ENCODE measurements at places on chromosomes 6 and 20. TPM values are rescaled to one million over a fixed set of nuclear protein-coding genes. Genes with fewer than 3 reads are reported as not detected.
A peak's percentile ranks its signal among the peaks of the same experiment; 100 is the strongest.

The ANKEF1 gene
- 9.7 TPM for total RNA-seq

The SIRPA gene
- total RNA-seq: 7.0 TPM

The BPI gene
- 0.29 TPM for total RNA-seq

The FOXA2 gene
- total RNA-seq: not detected

The TTI1 gene
- total RNA-seq: 36.4 TPM

The SLC35F1 gene
- total RNA-seq: 0.84 TPM

The TMEM151B gene
- total RNA-seq: not detected

The MEP1A gene
- not detected for total RNA-seq

The TRIM31 gene
- total RNA-seq: not detected

The FNDC1 gene
- total RNA-seq: not detected

The SYCP2 gene
- 6.2 TPM for total RNA-seq

The LHFPL5 gene
- total RNA-seq: not detected

The BMP7 gene
- total RNA-seq: 0.96 TPM

GRCh38 chr6:138038142-138038870 is 68.9 kb downstream of the PERP start:
- DNase-seq: no peak

DNA sequence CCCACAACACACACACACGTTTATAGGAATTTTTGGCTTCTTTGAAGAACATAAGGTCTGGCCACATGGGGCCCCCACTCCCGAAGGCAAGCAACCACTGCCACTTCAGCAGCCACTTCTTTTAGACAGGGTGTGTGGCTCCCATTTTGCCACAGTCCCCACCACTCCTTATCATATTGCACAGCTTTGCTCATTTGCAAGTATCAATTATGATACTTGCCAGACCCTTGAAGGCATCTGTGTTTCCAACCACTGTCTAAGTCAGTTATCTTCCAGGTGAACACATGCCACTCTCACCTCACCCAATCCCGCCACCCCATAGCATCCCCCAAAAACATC is 73.1 kb downstream of the NOL4L start:
- DNase-seq: no peak

- peak; percentile 81 for DNase-seq
Measured at GRCh38 chr20:39773380-39774000, 811.3 kb downstream of the DHX35 start.

GRCh38 chr20:47351643-47352331 is 4.7 kb downstream of the ZMYND8 start:
- no peak for DNase-seq

DNA sequence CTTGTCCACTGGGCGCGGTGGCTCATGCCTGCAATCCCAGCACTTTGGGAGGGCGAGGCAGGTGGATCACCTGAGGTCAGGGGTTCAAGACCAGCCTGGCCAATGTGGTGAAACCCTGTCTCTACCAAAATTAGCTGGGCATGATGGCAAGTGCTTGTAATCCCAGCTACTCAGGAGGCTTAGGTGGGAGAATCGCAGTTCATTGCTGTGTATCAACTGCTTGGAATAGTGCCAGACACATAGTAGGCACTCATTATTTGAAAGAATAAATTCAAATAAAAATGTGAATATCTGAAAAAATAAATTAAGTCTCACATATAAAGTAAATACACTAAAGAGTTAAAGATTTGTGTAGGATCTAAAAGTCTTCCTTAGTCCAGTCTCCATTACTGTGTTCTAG is 1.9 kb downstream of the PAK1IP1 start:
- DNase-seq: no peak

DNA sequence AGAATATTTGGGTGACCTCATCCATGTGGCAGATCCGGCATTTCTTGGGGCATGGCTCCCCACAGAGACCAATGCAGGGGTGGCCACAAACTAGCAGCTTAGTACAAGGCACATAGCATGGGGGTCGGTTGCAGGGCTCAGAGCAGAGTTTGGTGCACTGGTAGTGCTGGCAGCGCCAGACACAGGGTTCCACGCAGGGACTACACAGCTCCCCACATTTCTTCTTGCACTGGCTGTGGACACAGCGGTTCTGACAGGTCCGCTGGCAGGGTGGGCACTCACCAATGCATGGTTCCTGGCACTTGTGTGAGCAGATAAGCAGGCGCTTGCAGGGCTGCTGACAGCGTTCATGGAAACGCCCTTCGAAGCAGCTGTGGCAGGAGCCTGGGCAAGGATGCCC is 29.1 kb downstream of the DDX27 start:
- no peak for DNase-seq

GRCh38 chr6:142329486-142330113 is 27.8 kb downstream of the ADGRG6 start:
- no peak for DNase-seq

- no peak for DNase-seq
Measured at GRCh38 chr6:158121335-158121734, 46.7 kb downstream of the SERAC1 start.

- peak; percentile 42 for DNase-seq
Measured at GRCh38 chr6:13273202-13273930, 55.0 kb downstream of the TBC1D7 start.

DNA sequence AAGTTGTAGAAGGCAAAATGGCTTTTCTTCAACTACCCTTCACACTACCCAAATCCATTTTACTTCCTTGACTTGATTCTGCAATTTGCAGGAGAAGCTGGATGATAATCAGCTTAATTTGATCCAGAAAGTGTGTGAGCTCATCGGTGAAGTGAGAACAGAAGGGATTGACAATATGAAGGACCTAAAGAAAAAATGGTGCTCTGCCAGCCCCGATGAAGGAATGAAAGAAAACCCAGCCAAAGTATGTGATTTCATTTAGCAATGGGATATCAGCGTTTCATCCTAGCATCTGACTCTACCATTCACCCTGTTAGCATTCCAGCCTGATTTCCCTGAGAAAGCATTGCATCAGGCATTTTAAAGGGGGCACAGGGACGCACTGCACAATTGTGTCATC is 41.5 kb downstream of the CD164 start:
- no peak for DNase-seq

DNA sequence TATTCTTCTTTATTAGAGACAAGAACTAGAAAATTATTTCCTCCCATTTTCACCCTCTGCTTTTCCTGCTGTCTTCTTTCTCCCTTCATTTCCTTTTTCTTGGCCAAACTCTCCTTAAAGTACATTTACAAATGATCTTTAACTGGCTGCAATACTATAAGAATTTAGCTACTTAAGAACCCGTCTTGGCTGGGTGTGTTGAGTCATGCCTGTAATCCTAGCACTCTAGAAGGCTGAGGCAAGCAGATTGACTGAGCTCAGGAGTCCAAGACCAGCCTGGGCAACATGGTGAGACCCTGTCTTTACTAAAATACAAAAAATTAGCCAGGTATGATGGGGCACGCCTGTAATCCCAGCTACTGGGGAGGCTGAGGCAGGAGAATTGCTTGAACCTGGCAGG is 39.3 kb upstream of the SRPK1 start:
- no peak for DNase-seq

GRCh38 chr20:45301824-45302271 is 4.8 kb upstream of the RBPJL start:
- DNase-seq: no peak

DNA sequence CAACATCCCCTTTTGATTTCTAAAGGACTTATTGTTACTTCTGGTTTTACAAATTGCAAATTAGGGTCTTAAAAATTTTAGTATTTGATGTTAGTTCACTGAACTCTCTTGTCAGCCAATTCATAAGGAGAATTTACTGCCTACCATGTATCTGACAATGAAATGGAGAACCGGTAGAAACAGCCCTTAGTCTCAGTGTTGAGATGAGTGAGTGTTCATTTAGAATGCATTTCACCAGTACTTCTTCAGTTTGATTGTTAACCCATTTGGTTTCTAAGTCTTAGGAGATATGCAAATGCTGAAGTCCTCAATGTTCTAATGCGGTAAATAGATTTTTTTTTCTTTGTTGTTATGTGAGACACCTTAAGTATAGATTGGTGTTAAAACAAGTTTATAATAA is 616.3 kb upstream of the FLRT3 start:
- DNase-seq: no peak

DNA sequence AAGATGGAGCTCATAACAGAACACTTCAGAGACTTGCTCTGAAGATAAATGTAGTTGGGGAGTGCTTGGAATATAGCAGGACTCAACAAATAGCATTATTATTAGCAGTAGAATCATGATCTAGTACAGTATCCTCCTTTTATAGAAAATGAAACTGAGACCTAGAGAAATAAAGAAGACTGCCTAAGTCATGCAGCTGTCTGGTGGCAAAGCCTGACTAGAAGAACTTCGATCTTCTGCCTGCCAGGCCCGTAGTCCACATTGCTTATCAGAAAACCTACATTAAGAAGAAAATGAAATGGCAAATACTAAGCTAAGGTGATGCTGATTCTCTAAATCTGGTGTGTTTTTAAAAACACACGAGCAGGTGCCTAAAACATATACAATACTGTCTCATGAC is 46.4 kb upstream of the DST start:
- DNase-seq: no peak

DNA sequence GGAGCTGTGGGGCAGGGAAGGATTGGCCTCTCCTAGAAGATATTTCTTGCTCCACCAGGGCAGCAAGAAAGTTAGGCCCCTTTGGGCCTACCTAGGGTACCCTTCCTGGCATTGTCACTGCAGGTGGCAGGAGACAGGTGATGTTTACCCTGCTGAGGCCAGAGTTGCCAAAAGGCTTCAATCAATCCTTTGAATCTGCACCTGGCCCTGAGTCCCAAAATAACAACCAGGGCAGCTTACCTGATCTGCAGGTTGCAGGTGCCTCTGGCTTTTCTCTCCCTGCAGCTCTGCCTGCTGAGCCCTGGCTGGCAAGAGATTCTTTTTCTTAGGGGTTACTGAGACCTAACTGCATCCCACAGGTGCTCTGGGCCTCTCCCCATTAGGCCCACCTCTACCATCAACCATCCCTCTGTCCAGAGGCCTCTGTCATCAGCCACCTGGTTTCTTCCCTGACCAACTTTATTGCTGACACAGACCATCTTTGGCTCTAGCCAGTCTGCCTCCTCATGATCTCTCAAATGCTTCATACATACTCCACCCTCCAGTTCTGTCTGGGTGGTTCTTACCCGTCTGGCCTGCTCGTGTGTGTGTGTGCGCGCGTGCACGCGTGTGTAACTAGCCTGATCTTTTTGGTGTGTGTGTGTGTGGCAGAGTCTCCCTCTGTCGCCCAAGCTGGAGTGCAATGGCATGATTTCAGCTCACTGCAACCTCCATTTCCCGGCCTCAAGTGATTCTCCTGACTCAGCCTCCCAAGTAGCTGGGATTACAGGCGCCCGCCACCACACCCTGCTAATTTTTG is 13.7 kb downstream of the BCL2L1 start:
- DNase-seq: no peak

GRCh38 chr6:111992851-111993250 is 61.1 kb upstream of the CCN6 start:
- DNase-seq: peak; percentile 76

GRCh38 chr6:26235302-26235670 is 129.7 kb upstream of the BTN3A2 start:
- peak; percentile 50 for DNase-seq

DNA sequence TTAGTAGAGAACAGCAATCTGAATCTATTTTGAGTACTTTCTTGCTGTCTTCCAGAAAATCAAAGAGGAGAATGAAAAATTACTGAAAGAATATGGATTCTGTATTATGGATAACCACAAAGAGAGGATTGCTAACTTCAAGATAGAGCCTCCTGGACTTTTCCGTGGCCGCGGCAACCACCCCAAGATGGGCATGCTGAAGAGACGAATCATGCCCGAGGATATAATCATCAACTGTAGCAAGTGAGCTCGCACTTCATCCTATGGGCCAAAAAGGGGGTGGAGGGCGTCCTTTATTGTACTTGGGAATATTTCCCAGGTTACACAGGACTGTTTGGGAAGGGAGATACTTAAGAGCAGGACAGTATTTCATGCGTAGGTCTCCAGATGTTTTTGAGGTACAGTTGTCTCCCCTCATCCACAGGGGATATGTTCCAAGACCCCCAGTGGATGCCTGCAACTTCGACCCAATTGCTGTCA is 37.3 kb upstream of the PLCG1 start:
- no peak for DNase-seq

GRCh38 chr6:127291495-127291894 is 24.8 kb downstream of the RNF146 start:
- DNase-seq: no peak

DNA sequence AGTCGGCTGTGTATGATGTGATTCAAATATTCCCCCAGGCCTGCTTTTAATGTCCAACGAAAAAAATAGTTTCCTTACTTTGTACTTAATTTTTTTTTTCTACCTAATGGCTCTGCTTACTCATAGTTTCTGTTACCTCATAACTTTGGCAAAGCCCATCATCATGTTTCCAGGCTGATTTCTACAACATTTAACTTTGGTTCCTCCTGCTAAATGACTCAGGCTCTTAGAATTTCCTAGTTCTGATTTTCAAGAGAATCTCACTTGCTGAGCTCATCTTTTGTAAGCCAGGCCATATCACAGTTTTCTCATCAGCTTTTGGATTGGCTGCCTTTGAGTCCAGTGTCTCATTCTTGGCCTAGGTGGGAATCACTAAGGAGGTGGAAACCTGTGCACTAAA is 323.1 kb downstream of the HDGFL1 start:
- DNase-seq: peak; percentile 84

GRCh38 chr6:53691252-53691651 is 25.7 kb upstream of the KLHL31 start:
- no peak for DNase-seq

- DNase-seq: peak; percentile 79
Measured at GRCh38 chr6:168016721-168017525, 19.5 kb downstream of the KIF25 start.

GRCh38 chr6:79188107-79188506 is 46.4 kb downstream of the HMGN3 start:
- DNase-seq: no peak

DNA sequence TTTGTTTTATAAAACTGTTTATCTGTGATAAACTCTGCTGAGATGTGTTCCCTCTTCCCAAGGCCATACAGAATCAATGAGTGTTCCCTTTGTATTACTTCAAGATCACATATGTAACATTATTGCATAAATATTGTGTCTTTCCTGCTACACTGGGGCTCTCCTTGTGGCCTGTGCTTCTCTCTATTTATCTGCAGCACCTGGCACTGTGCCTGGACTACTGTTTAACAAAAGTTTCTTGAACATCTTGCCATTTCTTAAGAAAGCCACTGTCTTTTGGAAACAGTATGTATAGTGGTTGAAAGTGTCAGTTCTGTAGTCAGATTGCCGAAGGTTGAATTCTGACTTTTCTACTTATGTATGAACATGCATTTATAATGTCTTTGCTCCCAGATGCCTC is 169.0 kb upstream of the SCGN start:
- no peak for DNase-seq

GRCh38 chr6:27829453-27830211 is 82.6 kb downstream of the OR2B2 start:
- peak; percentile 43 for DNase-seq

DNA sequence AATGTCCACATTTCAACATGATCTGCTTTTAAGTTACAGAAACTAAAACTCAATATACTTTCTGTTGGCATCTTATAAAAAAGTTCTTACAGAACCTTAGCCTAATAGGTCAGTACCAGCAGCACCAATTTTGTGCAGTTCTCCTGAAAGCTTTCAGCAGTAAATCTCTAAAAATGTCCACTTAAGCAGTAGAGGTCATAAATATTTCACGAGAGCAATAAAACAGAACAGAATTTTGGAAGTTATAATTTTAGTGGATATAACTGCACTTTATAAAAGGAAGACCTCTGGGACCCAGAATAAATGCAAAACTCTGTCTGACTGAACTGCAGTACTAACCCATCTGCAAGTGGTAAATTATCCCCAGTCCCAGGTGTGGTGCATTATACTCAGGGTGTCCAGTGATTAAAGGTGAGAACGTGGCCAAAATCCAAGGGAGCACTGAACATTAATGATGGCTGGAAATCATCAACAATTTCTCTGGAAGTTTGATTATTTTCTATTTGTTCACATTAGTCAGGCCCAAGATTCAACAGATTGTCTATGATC is 172.6 kb upstream of the RSPO3 start:
- no peak for DNase-seq

Data from RPMI7951 (cell line).